ENCODE measurements at places on chromosomes 12 and 14.

- DNase-seq: no peak
Observed at GRCh38 chr14:95104911-95105310, 52.4 kb downstream of the DICER1 start.

DNA sequence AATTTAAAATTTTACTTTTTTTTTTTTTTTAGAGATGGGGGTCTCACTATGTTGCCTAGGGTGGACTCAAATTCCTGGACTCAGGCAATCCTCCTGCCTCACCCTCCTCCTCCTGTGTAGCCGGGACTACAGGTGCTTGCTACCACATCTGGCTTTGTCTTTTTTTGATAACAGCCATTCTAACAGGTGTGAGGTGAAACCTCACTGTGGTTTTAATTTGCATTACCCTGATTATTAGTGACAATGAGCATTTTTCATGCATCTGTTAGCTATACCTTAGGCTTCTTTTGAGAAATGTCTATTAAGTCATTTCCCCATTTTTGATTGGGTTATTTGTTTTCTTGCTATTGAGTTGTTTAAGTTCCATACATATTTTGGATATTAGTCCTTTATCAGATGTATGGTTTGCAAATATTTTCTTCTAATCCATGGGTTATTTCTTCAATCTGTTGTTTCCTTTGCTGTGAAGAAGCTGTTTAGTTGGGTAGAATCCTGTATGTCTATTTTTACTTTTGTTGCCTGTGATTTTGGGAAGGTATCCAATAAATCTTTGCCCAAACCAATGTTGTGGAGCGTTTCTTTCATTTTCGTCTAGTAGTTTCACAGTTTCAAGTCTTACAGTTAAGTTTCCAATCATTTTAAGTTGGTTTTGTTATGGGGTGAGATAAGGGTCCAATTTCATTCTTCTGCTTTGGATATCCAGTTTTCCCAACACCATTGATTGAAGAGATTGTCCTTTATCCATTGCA, 86.1 kb downstream of the MYF5 start:
- DNase-seq: no peak

GRCh38 chr12:29578070-29578469, 80.6 kb upstream of the OVCH1 start:
- DNase-seq: no peak

DNA sequence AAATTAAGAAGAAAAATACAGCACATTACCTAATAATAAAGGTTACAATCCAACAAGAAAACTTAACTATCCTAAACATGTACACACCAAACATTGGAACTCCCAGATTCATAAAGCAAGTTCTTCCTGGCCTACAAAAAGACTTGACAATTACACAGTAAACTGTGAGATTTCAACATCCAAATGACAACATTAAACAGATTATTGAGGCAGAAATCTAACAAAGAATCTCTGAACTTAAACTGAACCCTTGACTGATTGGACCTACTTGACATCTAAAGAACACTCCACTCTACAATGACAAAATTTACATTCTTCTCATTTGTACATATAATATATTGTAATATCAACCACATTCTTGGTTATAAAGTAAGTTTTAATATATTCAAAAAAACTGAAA, 1341.3 kb downstream of the LRFN5 start:
- DNase-seq: no peak

DNA sequence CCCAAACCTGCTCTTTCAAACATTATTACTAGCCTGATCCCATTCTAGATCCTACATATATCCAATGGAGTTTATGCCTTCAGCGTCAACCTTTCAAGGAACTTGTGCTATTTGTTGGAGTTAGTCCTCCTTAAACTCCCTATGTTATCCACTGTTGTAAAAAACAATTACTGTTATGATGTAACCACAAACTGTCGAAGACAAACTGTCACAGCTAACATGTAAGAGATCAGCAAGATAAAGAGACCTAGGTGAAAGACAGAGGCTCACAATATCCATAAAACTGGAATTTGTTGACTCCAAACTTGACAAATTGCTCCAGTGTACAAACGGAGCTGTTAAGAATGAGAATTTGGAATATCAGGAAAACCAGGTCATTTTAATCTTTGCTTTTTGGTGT, 70.7 kb downstream of the CDK17 start:
- no peak for DNase-seq

DNA sequence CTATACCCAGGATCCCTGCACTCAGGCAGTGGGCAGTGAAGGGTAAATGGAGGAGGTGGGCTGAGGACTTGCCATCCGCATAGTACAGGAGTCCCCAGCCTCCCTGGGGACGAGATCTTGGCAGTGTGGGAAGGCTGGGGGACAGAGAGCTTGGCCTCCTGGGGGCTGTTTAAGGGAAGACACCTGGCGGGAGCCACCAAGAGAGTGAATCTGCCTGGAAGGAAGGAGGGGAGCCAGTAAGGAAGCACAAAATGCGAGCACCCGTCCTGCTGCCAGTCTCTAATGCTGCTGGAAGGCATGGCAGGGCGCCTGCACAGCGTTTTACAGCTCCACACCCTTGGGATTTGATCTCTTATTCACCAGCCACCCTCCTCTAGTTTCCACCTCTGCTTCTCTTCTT, 7.4 kb upstream of the KRT2 start:
- DNase-seq: no peak

DNA sequence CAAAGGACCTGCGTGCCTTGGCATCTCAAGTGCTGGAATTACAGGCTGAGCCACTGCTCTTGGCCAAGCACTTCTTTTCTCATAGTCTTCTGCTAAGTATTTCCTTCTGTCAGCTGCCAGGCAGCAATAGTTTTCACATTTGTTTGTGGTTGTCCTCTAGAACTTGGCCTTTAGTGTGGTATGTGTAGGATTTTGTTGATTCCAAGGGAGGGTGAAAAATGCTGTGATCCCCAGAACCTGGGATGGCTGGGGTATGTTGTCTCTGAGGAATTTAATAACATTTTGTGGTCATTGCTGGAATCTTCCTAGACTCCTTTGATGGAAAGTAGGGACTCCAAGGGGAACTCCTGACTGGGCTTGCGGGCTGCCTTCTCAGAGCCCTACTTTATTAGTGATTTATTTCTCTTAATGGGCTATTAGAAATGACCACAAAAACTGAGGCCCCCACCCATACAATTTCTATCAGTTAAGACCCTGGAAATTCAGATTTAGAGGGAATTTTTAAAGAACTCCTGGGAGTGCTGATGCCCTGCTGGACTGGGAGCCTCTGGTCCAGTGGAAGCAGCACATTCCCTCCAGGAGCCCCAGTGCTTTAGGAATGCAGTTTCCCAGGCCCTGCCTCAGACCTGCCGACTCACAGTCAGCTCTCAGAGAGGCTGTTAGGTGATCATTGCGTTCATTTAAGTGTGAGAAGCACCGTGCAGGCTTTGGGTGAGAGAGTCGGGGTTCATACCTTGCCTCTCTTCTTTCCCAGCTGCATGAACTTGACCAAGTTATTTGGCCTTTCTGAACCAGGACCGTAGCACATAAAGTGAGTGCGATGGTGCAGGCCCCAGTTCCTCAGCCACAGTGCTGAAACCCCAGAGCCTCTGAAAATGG, 22.7 kb downstream of the TRAF3 start:
- DNase-seq: no peak

- no peak for DNase-seq
Observed at GRCh38 chr14:62015945-62016344, 253.7 kb downstream of the SNAPC1 start.

DNA sequence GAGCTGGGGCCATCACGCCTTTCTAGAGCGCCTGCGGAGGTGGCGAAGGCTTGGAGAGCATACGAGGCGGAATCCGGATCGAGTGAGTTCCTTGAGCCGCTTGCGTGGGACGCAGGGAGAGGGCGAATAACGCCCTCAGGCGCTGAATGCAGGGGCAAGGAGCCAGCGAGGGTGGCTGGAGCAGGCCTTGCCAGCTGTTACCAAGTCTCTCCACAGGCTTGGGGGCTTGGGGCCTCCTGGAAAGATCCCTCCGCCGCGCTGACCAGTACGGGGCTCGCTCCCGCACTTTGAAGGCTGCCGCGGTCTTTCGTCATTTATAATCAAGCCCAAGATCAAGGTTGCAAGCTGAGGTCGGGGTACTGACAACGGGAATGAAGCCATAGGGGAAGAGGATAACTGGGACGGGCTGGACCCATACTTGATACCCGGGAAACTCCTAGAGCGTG, 1.2 kb downstream of the FLRT2 start:
- DNase-seq: no peak

DNA sequence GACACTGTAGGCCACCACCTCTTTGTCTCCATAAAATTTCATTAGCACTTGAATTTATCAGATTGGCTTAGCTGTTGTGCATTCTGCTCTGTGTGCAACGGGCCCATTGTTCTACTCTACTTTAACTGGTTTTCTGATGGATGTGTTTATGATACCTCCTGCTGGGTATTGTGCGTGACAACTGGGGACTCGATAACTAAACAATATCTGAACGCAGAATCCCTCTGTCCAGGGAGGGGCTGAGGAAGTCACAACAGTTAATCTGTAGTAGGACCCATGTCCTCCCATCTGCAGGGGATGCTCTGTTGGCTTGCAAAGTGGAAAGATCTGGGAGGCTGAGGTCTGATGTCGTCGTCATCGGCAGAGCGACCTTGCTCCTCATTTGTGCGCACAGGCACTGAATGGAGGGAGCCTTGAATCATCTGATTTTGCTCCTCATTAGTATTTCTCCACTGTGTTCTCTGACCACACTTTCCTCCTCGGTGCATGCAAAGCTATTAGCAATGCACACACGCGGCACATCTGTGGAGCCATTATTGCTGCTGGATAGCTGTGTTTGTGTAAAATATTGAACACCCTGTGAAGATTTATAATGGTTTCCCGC, 422.5 kb downstream of the NRXN3 start:
- no peak for DNase-seq

GRCh38 chr12:15701206-15701605, 88.0 kb downstream of the EPS8 start:
- DNase-seq: no peak

DNA sequence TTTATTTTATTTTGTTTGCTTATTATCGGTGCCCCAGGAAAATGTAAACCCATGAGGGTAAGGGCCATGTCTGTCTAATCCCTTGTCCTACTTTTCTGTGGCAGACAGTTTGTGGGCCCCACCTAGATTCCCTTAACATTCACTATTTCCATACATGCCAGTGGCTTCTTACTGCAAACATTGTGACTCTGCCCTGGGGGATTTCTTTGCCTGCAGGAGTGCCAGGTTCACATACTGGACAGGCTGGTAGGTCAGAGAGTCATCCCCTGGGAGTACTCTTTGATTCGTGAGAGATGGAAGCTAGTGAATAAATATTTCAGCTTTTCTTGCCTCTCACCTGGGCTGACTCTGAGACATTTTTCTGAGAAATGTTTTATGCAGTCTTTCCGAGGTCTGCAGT, 122.8 kb upstream of the TBX5 start:
- no peak for DNase-seq

GRCh38 chr12:99153293-99153692, 494.3 kb upstream of the GARIN6 start:
- no peak for DNase-seq

- no peak for DNase-seq
Observed at GRCh38 chr12:6463216-6463615, 7.3 kb downstream of the VAMP1 start.

DNA sequence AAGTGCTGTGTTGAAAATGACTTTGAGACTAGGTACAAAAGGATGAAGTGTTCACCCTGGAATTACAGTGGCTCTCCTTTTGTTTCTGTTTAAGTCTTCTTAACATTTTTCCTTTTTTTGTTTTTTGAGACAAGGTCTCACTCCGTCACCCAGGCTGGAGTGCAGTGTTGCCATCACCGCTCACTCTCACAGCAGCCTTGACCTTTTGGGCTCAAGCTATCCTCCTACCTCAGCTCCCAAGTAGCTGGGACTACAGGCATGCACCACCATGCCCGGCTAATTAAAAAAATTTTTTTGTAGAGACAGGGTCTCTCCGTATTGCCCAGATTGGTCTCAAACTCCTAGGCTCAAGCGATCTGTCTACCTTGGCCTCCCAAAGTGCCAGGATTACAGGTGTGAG, 20.1 kb downstream of the ERC1 start:
- no peak for DNase-seq

GRCh38 chr12:57803319-57803893, 15.1 kb downstream of the AVIL start:
- DNase-seq: no peak

- DNase-seq: no peak
Observed at GRCh38 chr12:105524961-105525360, 194.5 kb downstream of the C12orf75 start.

DNA sequence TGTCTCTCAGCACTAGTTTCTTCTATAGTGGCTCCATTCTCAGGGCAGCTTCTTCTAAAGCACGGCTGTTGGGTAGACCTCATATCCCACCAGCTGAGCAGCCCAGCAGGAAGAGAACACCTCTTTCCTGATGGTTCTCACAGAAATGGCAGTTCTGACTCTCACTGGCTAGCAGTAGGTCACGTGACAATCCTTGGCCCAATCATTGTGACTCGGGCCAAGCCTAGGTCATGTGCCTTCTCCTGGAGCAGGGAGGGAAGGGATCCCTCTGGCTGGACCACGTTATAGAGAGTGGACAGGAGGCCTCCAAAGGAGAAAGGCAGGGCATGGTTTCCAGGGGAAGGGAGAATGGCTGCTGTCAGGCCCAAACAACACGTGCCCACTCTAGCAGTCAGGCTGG, 149.1 kb downstream of the AACS start:
- no peak for DNase-seq

GRCh38 chr12:9908350-9908749, 23.8 kb downstream of the CLEC2A start:
- no peak for DNase-seq

GRCh38 chr14:96100161-96101064, 61.3 kb downstream of the C14orf132 start:
- peak; percentile 56 for DNase-seq

GRCh38 chr14:85445151-85445795, 84.7 kb upstream of the FLRT2 start:
- DNase-seq: no peak

DNA sequence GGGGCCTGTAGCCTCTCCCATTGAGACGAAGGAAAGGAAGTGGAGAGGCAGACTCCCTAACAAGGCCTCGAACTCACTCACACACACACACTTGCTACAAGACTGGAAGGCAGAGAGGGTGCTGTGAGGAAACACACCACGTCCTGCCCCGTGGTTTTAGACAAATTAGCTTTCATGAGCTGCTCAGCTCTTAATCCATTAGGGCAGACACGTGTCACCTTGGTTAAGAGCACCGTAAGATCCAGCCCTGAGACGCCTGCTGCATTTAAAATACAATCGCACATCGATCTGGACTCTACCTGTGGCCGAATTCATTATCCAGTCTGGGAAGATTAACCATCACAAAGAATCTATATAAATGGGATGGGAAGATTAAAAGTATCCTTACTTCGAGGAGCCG, 72.0 kb downstream of the RIMBP2 start:
- DNase-seq: no peak

- DNase-seq: no peak
Observed at GRCh38 chr12:1876086-1876485, 42.4 kb downstream of the CACNA2D4 start.

GRCh38 chr12:120485961-120486881, 9.7 kb upstream of the DYNLL1 start:
- DNase-seq: no peak

GRCh38 chr12:4256043-4256826, 17.3 kb upstream of the CCND2 start:
- no peak for DNase-seq

GRCh38 chr12:52691841-52692150, 11.5 kb downstream of the KRT77 start:
- DNase-seq: no peak

GRCh38 chr14:105473033-105473676, 1.5 kb upstream of the CRIP2 start:
- no peak for DNase-seq

Data from activated T-cell treated with anti-CD3 and anti-CD28 coated beads for 4 hours (primary cell).